ENCODE measurements at places on chromosomes 13 and 19.

GRCh38 chr19:44623080-44623479 is 9.7 kb downstream of the IGSF23 start:
- no peak for DNase-seq

DNA sequence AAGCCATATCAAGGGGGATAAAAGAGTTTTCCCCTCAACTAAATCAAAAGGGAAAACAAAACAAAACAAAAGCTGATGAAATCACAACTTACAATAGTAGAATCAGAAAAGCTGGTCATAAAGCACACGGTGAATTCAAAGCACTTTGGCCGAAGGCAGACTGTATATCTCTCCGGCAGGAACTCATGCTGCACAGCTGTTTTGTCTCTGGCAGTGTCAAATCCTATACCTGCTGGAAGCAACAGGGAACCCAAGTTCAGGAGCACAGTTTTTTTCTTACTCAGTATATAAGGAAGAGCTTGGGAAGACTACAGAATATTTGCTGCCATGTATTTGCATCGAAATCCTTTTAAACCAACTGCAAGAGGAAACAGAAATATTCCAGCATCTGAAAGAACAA is 213.7 kb downstream of the RFC3 start:
- no peak for DNase-seq

- DNase-seq = no peak
Measured at GRCh38 chr13:32164622-32165268, 133.2 kb downstream of the FRY start.

GRCh38 chr19:11005521-11005920 is 44.7 kb downstream of the SMARCA4 start:
- no peak for DNase-seq

DNA sequence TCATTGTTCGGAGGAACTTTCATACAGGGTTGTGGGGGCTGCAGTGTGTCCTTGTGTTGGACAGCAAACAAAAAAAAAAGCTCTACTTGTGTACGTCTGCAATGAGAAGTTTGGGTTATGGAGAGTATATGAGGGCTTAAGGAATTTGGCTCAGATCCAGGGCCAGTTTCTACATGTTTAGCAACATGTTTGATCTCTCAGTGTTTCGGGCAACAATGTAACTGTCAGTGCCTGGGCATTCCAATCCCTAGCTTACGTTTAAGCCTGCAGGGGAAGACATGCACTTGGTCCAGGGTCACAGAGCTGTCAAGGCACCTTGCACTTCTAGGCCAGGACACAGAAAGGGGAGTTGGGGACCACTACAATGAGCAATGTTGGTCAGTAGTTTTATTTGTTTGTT is 13.9 kb downstream of the ZNF543 start:
- no peak for DNase-seq

DNA sequence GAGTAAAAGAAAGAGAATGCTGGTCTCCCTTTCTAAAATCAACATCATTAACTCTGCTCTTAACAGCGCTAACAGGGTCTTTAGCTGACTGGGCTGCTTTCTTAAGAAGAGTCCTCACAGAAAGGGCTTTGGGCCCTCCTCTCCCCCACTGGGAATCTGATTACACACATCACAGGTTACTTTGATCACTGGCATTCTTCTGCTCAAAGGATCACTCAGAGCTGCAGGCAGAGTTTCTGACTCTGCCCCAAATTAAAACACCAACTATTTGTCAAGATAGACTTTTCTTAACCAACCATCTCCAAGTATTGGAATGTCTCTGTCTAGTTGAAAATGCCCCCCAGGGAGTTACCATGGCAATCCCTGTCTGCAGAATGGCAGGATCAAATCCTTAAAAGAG is 31.1 kb upstream of the SIAH3 start:
- no peak for DNase-seq

GRCh38 chr13:34214686-34215085 is 396.7 kb downstream of the RFC3 start:
- no peak for DNase-seq

- peak; percentile 59 for DNase-seq
Measured at GRCh38 chr19:584240-585001, 5.3 kb upstream of the HCN2 start.

DNA sequence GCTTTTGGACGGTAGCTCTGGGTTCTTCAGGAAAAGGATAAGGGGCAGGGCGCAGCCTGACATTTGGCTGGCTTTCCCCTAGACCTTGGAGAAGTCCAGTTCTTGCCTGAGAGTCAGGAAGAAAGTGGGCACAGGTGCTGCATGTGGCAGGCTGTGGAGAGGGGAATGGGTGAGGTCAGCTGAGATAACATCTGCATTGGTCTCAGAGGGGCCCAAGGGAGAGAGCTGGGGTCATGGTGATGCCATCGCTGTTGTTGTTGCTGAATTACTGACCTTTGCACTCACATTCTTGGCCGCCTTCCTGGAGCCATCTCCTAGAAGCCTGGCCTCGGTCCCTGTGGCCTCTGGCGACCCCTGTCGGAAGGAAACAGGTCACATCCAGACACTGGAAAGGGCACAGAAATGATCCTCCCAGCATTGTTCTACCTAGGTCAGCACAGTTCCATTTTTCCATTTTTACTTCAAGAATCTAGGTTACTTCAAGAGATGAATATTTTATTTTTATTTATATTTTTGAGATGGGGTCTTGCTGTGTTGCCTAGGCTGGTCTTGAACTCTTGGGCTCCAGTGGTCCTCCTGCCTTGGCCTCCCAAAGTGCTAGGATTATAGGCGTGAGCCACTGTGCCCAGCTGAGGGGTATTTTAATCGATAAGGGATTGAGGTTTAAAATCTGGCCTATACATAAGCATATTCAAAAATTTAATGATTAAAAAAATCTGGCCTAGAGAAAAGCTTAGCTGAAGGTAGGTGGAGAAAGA is 6.5 kb upstream of the LIPE start:
- peak; percentile 36 for DNase-seq

- no peak for DNase-seq
Measured at GRCh38 chr19:33254245-33254824, 28.7 kb upstream of the SLC7A10 start.

DNA sequence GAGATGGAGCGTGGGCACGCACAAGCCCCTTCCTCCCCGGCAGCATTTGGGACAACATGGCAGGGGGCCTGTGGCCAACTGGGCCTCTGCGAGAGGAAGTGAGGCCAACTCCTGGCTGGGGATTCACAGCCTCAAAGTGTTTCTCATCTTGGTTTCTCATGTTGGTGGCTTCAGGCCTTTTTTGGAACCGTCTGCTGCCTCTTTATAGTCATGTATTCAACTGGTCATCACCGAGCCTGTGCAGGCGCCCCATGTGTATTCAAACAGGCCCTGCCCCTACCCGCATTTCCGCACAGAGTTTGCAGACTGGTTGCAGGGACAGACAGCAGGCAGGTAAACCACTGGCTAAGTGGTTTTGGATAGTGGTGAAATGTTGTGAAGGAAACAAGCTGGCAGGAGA is 17.3 kb upstream of the RELB start:
- no peak for DNase-seq

DNA sequence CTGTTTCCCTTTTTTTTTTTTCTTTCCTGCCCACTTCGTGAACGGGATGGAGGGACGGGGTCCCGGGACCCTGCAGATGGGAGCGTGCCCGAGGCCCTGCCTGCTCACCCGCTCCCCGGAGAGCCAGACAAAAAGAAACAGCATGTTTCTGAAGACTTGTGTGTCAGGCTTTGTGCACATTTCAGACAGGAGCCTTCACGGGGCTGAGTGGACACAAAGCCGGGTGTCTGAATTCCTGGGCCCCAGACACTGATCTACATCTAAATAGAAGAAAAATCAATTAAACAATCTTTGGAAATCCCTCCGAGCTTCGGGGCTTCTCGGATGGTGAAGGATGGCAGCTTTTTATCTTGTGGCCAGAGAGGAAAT is 4.2 kb downstream of the PGPEP1 start:
- DNase-seq = no peak

GRCh38 chr13:108437496-108437895 is 168.0 kb downstream of the TNFSF13B start:
- no peak for DNase-seq

GRCh38 chr13:25798998-25799397 is 252.8 kb downstream of the SHISA2 start:
- DNase-seq = no peak

GRCh38 chr13:97285221-97285955 is 63.3 kb downstream of the MBNL2 start:
- DNase-seq = no peak

DNA sequence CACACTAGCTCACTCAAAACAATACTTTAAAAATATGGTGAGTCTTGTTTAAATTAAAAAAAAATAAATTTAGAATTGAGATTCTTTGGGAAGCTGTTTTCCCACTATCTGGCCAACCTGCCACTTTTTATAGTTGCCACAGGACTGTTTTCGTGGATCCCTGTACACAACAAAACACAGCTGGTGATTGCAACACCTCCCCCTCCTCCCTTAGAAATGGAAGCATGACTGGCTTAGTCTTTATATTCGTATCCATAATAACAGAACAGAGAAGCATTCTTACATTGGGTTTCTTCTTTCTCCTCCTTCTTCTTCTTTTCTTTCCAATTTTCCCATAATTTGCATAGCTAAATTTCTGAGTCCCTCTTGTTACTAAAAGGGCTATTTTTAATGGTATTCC is 79.5 kb upstream of the GJB6 start:
- DNase-seq = no peak

GRCh38 chr13:44448875-44449274 is 75.3 kb downstream of the SERP2 start:
- no peak for DNase-seq

- no peak for DNase-seq
Measured at GRCh38 chr13:113411216-113412023, 41.9 kb downstream of the ADPRHL1 start.

DNA sequence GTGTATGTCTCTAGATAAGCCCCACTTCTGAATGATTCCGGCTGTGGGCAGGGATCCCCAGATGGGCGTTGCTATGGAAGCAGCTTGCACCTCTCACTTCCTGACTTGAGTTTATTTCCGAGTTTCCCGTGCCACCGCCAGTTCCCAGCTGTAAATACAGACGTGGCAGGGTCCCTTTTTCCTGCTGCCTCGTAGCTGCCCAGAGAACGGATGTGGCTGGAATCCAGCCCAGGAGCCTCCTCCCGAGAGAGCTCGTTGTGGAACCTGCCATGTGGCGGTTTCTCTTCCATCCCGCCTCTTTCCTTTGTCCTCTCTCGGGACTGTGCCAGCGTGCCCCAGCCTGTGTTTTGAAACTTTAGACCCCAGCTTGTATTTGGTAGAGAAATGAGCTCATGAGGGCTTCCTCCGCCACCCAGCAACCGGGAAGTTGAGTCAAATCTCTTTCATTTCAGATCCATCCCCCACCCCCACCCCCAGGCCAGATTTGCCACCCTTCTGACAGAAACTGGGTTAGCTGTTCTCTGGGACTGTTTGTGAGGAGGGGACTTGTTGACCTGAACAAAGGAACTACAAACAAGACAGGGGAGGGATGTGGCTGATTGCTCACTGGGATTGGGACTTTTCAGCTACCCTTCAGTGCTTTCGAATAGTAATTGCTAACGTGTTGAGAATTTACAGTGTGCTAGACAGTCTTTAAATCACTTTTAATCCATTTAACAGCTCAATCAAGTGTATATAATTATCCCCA is 96.6 kb downstream of the SIPA1L3 start:
- DNase-seq = no peak

DNA sequence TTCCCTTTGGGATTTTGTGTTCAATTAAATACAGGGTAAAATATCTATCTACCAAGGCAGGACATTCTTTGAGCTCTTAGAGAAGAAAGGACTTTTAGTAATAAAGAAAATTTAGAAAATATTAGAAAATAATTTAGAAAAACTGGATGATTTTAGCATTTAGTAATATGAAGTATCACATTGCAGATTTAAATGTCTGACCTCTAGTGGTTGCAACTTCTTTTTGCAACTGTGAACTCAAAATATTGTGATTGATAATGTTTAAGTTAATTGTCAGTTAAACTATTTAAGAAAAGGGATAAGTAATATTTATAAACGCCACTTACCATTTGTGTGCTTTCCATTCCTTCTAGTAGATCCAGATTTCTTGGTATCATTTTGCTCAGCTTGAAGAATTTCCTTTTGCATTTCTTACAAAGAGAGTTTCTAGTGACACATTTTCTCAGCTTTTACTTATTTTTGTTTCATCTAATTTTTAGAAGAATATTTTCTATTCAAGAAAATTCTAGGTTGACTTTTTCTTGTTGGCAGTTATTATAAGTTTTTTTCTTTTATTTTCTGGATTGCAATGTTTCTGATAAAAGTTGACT is 10.3 kb upstream of the POSTN start:
- DNase-seq = no peak

- DNase-seq = no peak
Measured at GRCh38 chr19:19305696-19306095, 14.6 kb downstream of the SUGP1 start.

DNA sequence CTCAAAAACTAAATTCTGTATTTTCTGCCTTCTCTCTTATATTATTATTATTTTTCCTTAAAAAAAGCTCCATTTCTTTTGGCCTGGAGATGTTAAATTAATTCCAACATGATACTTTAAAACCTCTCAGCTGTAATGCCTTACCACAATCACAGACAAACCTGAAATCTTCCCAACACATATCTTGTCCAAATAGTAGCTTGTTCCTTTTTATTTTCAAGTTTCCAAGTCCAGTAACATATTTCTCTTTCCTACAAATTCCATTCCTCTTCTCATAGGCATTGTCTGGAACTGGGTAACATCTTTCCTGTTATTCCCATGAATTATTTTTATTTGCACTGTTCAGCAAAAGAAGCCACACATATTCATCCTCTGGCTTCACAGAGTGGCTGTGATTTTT is 137.0 kb downstream of the SLITRK6 start:
- no peak for DNase-seq

DNA sequence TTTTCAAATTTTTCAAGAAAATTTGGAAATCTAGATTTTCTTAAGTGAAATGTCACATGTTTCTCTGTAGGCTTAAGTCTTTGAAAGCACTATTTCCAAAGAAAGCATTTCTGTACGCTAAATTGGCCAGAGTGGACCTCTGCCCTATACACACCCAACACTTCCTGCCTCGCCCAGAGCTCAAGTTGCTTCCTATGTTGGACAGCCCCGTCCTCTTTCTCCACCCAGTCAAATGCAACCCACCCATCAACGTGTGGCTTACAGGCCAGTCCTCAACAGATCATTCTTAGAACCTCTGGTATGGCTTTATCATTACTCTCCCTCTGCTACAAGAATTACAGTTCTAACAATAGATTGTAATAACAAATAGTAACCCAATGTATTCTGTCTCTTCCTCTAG is 24.2 kb downstream of the KLF12 start:
- no peak for DNase-seq

- no peak for DNase-seq
Measured at GRCh38 chr13:71851498-71852409, 15.2 kb downstream of the DACH1 start.

GRCh38 chr13:51125495-51126226 is 14.6 kb upstream of the C13orf42 start:
- DNase-seq = peak; percentile 12

- no peak for DNase-seq
Measured at GRCh38 chr13:76636829-76637228, 249.4 kb downstream of the KCTD12 start.
